ENCODE measurements at places on chromosomes 2 and 18.

GRCh38 chr2:179741317-179741716, 120.1 kb downstream of the ZNF385B start:
- no peak for DNase-seq

DNA sequence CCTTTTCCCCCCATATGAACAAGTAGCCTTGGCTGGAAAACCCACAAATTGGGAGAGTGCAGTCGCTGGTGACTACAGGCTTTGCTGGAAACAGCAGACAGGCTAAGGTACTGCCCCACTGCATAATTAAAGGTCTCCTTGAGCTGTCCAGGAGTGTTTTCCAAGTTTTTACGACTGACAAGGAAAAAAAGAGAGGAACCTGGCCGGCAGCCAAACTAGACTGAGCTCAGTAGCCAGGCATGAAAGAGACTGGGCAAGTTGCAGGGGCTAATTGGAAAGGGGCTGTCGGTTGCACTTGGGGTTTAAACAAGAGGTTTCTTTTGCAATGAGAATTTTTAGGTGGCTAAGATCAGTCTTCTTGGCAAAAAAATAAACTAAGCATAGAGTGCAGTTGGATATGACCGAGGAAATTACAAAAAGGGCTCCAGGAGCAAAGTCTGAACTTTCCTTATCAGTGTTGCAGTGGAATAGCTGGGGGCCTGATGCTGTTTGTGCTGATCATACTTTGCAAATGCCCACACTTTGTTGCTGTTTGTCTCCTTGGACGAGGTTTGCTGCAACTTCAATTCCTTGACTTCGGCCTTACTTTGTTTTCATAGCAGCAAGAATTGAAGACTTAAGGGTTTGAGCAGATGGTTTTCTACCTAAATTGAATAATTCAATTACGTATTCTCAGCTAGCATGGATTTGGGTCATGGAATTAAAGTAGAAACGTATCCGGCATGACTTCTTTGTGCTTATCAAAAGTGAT, 2.1 kb downstream of the GULP1 start:
- no peak for DNase-seq

DNA sequence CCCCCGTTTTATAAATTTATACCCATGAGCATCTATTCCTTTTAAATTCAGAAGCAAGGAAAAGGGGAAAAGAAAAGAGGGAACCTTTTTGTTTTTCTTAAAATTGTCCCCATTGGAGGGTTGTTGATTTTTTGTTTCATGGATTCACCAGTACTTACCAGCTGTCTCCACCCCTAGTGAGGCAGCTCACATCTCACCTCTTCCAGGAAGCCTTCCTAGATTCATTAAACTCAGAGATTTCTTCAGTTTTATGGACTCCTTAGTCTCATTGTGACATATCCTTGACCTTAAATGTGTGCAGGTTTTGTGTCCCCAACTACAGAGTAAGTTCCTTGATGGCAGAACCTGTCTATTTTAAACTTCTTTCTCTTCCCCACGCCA, 35.9 kb downstream of the EFR3B start:
- DNase-seq, result no peak

GRCh38 chr2:215059724-215060123, 78.7 kb downstream of the ABCA12 start:
- DNase-seq, result no peak

- DNase-seq, result no peak
Observed at GRCh38 chr2:70698847-70699246, 69.2 kb downstream of the ADD2 start.
